ENCODE measurements at places on chromosomes 5 and 9.
A peak's percentile ranks its signal among the peaks of the same experiment; 100 is the strongest.

DNA sequence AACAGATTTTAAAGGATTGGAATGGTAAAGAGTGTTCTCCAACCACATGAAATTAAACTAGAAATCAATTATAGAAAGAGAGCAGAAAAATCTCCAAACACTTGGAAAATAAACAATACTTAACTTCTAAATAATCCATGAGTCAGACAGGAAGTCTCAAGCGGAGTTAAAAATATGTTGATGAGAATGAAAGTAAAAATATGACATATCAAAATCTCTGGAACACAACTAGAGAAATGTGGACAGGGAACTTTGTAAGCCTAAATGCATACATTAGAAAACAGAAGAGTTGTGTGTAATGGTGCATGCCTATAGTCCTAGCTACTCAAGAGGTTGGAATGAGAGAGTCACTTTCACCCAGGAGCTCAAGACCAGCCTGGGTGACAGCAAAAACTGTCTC is 47.9 kb upstream of the ZNF618 start:
- no peak for DNase-seq

DNA sequence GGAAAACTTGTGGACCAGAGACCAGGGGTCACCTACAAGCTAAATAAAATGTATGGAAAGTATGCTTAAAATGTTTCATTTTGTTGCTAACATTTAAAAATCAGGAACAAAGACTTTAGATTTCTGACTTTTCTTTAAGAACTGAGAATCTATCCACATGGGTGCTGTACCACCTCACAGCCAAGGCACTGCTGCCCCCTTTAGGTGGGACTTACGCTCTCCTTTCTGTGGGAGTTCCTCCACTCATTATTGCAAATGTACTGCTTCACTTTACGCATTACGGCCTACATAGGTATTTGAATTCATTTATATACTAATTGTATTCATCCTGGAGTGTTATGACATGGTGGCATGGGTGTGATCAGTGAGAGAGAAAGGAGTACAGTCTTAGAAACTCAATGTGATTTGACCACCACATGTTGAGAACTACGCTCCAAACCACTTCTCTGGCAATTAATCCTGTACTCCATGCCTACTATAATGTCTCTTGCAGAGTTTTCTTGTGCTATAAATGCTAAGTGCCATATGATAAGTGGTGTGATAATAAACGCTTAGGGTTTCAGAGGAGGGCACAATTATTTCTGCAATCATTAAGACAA is 24.7 kb upstream of the CETN3 start:
- peak; percentile 24 for DNase-seq

DNA sequence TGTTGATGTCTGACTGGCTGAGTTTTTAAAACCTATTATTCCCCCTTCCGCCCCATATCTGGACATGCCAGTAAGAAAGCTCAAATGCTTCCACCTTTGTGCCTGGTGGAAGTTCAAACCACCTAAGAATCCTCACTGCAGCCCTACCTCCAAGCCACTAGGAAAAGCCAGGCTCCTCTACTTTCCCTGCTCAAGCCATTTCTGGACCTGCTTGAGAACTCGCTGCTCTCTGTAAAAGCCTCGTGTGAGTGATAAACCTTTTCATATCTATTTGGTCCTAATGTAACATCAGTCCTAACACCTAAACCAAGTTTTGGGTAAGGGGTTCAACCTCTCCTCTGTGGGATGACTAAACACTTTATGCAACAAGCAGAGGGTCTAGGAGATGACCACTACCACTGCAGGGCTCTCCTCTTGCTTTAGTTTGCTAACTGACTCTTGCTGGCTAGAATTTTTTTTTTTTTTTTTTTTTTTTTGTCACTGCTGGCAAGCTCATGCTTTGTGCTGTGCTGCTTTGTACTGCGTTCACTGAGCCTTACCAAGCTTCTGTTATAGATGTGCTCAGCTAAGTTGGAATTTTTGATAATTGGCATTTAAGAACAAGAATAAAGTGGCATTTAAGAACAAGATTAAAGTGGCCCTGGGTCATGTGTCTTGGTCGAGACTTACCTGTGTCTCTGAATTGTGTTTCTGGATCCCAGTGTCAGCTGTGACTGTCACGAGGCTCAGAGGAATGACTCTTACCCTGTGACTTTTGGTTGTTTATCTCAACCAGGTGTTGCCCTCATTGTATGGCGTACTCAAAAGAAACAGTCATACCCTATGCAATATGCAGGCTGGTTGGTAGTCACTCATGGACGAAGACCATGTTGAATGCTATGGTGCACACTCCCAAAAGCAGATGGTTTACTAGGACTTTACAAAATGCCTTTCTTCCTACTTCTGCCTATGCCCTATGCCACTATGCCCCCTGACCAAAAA is 19.5 kb downstream of the TRIM32 start:
- no peak for DNase-seq

DNA sequence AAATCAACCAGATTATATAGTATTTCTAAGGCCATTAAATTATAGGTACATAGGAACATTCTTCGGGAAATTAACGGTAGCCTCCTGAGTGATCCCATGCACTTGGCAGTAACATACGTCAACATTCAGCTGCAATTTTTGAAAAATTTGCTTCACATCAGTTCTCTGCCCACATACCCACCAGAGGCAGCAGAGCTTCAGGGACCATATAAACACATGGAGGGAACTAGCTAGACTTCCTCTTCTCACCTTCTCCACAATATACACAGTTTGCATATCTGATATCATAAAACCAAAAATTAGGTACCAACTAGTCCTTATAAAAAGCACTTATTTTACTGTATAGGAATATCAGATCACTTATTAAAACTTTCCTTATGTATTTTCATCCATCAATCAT is 4.8 kb downstream of the PSIP1 start:
- no peak for DNase-seq

DNA sequence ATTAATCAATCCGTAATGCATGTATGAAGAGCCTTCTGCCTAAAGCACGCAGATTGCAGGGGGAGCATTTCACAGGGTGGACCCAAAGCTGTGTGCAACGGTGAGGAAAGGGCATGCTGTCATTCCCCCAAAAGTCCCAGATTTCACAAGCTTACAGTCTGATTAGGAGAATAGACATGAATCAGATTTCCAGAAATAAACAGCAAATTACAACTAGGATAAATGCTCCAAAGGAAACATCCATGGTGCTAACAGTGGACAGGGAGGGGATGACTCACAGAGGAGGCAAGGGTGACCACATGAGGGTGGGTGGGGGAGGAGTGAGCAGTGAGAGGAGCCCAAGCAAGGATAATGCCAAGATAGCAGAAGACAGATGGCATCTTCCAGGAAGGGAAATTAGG is 258.4 kb upstream of the TAS2R1 start:
- no peak for DNase-seq

DNA sequence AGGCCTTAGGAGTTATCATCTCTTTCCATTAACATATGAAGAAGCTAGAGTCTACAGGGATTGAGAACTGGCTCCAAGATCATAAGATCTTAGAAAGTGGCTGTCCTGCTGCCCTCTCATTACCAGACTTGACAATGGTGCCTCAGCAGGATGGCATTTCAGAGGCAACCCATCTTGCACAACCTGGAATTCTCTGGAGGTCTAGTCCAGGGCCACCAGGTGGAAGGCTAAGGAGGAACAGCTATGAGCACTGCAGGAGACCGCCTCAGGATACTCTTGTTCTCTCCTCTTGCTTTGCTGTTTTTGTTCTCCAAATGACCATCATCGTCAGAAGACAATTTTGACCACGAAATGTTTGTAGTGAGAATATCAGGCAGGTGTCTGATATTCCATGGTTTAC is 322.6 kb downstream of the FBXL17 start:
- DNase-seq: no peak

GRCh38 chr5:156913719-156914370 is 49.2 kb downstream of the TIMD4 start:
- DNase-seq: no peak

GRCh38 chr9:91089405-91090129 is 272.2 kb downstream of the AUH start:
- no peak for DNase-seq

- DNase-seq: no peak
These were observed 3.5 kb downstream of the TMCO6 start for GRCh38 chr5:140642718-140643117.

GRCh38 chr9:136656795-136657611 is 5.7 kb upstream of the EGFL7 start:
- no peak for DNase-seq

DNA sequence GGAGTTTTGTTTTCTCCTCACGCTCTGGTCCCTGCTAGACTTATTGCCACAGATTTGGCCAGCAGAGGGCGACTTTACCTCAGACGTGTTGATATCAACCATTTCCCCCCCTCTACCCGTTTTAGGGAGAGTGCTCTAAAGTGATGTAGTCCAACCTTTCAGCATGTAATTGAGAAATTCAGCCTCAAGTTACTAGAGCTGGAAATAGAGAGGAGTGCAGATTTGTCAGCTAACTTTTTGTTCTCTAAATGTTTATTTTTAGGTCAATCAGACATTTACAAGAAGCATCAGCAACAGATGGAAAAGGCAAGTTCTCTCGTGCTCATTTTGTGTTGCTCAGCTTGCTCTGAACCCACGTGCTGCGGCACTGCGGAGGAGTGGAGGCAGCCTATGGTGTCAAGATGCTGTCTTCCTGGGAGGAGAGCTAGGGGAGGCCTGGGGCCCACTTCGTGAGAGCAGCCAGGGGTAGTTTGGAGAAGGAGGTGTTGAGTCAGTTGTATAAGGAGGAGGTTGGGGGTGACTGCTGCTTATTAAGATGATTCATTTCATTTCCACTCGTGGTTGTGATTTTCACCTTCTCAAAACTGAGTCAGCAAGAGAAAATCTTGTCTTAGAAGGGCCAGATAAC is 53.6 kb downstream of the GPR107 start:
- DNase-seq: peak; percentile 76

DNA sequence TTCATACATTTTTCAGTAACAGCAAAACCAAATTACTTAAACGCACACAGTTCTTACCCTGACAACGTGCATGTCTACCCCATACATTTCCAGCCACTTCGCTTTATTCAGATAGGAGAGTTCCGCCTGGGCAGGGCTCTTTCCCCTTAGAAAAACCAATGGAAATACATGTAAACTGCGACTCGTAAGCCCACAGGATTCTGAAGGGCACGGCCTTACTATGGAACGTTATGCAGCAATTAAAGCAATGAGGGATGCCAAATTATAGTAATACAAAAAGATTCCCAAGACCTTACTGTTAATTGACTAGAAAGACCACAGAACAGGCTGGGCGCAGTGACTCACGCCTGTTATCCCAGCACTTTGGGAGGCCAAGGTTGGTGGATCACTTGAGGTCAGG is 64.5 kb downstream of the EPB41L4B start:
- DNase-seq: no peak

- DNase-seq: no peak
These were observed 113.8 kb downstream of the ANKRD18B start for GRCh38 chr9:33637881-33638280.

- no peak for DNase-seq
These were observed 11.6 kb upstream of the FOXD1 start for GRCh38 chr5:73460133-73460532.

- no peak for DNase-seq
These were observed 115.1 kb downstream of the ADAMTS6 start for GRCh38 chr5:65366655-65367054.

GRCh38 chr5:75869891-75870290 is 152.7 kb upstream of the POC5 start:
- no peak for DNase-seq

DNA sequence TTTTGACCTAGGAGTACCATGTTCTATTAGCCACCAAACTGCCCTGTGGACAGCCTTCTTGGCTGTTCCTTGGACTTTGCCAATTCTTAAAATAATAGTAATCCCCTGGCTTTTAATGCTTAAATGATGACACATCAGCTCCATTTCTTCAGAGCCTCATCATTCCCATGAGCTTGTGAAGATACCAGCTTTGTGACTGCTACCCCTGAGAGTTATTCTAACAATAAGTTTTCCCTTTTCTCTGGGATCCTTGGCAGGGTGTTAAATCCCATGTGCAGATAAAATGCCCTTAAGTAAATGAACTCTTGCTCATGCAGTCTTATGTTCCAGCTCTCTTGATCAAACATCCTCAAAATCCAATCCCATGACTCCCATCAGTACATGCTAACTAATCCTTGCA is 415.3 kb downstream of the CETN3 start:
- no peak for DNase-seq

- no peak for DNase-seq
These were observed 74.9 kb downstream of the CAMK4 start for GRCh38 chr5:111299067-111299481.

GRCh38 chr9:120386390-120387131 is 193.4 kb downstream of the CDK5RAP2 start:
- no peak for DNase-seq

DNA sequence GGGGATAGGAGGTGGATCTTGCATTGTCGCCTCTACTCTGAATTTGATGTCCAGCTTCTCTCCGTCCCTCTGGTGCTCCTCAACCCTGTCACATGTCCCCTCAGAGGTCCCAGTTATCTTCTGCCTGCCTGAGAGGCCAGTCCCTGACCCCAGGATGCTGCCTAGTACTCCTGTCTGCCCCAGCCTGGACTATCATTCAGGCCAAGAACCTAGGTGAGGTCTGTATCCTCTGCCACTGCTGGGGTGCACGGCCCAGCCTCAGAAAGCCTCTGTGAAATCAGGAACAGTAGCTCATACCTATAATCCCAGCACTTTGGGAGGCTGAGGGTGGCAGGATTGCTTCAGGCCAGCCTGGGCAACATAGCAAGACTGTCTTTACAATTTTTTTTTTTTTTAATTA is 8.6 kb downstream of the SPINK4 start:
- no peak for DNase-seq

GRCh38 chr9:12989669-12990068 is 214.8 kb downstream of the LURAP1L start:
- DNase-seq: no peak

GRCh38 chr9:94758031-94758430 is 31.5 kb downstream of the AOPEP start:
- DNase-seq: no peak

- no peak for DNase-seq
These were observed 86.0 kb downstream of the ANKRD55 start for GRCh38 chr5:56147106-56147505.

- DNase-seq: no peak
These were observed 168.5 kb upstream of the TARS1 start for GRCh38 chr5:33272288-33272687.

DNA sequence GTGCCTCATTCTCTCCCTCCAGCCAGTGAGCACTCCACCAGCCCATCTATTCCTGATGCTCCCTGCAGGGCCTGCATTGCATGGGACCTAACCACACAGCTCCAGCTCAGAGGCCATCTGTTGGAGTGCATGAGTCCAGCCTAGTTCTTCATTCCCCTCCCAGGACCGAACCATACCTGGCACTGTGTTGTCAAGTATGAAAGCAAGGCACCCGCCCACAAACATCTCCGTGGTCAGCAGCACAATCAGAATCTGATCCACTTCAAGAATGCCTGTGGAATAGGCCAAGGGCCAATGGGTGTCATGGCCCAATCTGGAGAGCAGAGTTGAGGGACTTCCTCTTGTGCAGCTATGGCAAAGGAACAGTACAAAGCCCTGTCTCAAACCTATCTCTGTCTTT is 5.9 kb downstream of the SLC23A1 start:
- no peak for DNase-seq

- DNase-seq: no peak
These were observed 54.4 kb upstream of the PPARGC1B start for GRCh38 chr5:149675610-149676201.
